Neural cell (in vitro differentiated cells): ENCODE measurements at places on chromosomes 12 and 14. TPM values are rescaled to one million over a fixed set of nuclear protein-coding genes. Genes with fewer than 3 reads are reported as not detected.

Gene SLC6A12
- 0.15 and 0.22 TPM in 2 replicates for polyA plus RNA-seq

Gene PPM1H
- polyA plus RNA-seq = 3.9 and 7.0 TPM in 2 replicates

Gene MDGA2
- polyA plus RNA-seq = 3.8 and 7.9 TPM in 2 replicates

Gene C12orf54
- not detected in 2 replicates for polyA plus RNA-seq

Gene EPS8
- 10.4 and 12.2 TPM in 2 replicates for polyA plus RNA-seq

Gene GPR135
- polyA plus RNA-seq = 2.9 and 3.0 TPM in 2 replicates

Gene BIN2
- polyA plus RNA-seq = not detected in 2 replicates

Gene TRHDE
- 14.7 and 20.6 TPM in 2 replicates for polyA plus RNA-seq

Gene PLEKHD1
- 0.52 TPM in 1 of 2 replicates, not detected in the other for polyA plus RNA-seq

Gene LGMN
- 48.0 and 64.0 TPM in 2 replicates for polyA plus RNA-seq

Gene ISM2
- polyA plus RNA-seq = 1.4 and 2.7 TPM in 2 replicates

Gene KRT77
- polyA plus RNA-seq = not detected in 2 replicates

Gene AMN
- 0.15 and 1.3 TPM in 2 replicates for polyA plus RNA-seq

Gene CLEC9A
- polyA plus RNA-seq = not detected in 2 replicates

Gene MYF6
- polyA plus RNA-seq = not detected in 2 replicates

Gene LACRT
- not detected in 2 replicates for polyA plus RNA-seq

Gene SLC17A8
- 0.08 and 0.22 TPM in 2 replicates for polyA plus RNA-seq

Gene TMEM30B
- polyA plus RNA-seq = 0.28 TPM in 1 of 2 replicates, not detected in the other

Gene OTOGL
- polyA plus RNA-seq = 0.33 and 0.88 TPM in 2 replicates

Gene SRRM4
- polyA plus RNA-seq = 9.9 and 10.5 TPM in 2 replicates

Gene RHOJ
- polyA plus RNA-seq = 0.10 TPM in 1 of 2 replicates, not detected in the other

Gene ACOT2
- 0.66 and 1.7 TPM in 2 replicates for polyA plus RNA-seq

Gene ADCY6
- polyA plus RNA-seq = 43.1 and 48.2 TPM in 2 replicates

Gene LAG3
- 1.4 and 2.0 TPM in 2 replicates for polyA plus RNA-seq

Gene PPFIA2
- polyA plus RNA-seq = 56.6 and 65.3 TPM in 2 replicates
